Femur (tissue), 1 donor: ENCODE measurements at places on chromosomes 1 and 21.

DNA sequence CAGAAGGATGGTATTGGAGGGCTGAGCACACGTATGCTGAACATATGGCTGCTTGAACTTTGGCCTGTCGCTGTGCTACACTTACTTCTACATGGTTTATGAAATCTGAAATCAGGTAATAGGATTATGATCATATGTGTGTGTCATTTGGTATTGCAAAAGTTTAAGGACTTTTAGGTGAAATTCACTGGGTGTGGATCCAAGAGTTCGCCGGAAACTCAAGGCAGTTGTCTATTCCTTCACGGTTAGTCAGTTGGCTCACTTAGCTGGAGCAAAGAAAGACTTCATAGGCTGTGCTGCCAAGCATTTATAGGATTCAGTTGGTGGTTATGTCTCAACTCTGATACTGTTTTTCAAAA is 927 bp downstream of the UAP1 start:
- peak; percentile 32 for DNase-seq

DNA sequence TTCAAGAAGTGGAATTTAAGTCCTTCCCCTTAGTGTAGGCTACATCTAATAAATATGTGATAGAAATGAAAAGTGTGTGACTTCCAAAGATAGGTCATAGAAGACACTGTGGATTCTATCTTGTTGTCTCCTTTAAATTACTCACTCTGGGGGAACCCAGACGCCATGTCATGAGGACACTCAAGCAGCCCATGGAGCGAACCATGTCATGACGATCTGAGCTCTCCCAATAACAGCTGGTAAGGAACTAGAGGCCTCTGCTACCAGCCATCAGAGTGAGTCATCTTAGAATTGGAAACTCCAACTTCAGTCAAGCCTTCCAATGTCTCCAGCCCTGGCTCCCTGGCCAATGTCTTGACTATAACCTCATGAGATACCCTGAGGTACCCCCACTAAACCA is 6.3 kb downstream of the COA7 start:
- DNase-seq, result no peak

GRCh38 chr1:198096390-198096789 is 60.4 kb upstream of the NEK7 start:
- no peak for DNase-seq

GRCh38 chr1:26138974-26139558 is 19.8 kb upstream of the FAM110D start:
- no peak for DNase-seq
